ENCODE measurements at places on chromosomes 3 and 15.

DNA sequence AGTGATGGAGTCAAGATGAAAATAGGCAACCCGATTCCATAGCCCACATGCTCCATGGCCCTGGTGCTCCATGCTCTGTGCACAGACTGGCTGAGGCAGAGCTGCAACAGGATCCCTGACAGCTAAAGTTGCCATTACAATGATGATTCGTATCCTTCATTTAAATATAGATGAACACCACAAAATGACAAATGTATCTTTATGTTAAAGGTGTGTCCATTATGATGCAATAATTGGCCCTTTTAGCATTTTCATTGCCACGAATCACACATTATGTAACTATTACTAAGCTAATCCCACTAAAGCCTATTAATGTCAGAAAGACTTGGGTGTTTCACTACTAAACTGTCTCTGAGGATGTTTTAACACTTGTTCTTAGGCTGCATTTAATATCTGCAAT, 270.2 kb upstream of the THBS1 start:
- DNase-seq: no peak

DNA sequence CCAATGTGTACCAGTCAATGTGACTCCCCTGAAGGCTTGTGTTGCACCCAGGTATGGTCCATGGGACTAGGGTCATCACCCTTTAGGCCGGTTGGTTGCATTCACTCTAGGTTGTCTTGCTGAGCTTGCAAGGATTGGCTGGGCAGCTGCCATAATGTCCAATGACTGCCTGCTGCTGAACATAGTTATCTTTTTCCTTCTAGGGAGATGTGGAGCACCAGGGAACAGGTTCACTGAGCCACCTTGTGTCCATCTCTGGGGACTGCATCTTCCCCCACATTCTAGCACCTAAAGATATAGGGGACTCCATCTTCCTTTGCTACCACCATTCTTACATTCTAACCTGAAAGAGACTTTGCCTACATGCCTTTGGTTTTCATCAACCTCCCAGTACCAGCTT, 580.4 kb upstream of the TBL1XR1 start:
- DNase-seq: peak; percentile 47

DNA sequence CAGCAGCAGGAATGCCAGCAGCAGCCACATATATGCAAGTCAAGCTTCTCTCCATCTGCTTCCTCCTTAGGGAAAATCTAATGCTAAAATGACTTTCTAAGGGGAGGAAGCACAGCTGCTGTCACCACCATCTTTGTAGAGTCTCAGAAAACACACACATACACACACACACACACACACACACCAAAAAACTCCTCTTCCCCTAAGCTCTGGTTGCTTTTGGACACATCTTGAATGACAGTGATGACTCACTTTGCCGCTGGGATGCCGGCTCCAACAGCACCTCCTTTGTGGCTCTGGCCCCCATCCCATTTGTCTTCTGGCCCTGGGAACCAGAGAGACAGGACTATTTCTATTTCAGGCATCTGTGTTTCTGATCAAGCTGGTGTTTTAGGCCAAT, 124.8 kb upstream of the GOLIM4 start:
- no peak for DNase-seq

DNA sequence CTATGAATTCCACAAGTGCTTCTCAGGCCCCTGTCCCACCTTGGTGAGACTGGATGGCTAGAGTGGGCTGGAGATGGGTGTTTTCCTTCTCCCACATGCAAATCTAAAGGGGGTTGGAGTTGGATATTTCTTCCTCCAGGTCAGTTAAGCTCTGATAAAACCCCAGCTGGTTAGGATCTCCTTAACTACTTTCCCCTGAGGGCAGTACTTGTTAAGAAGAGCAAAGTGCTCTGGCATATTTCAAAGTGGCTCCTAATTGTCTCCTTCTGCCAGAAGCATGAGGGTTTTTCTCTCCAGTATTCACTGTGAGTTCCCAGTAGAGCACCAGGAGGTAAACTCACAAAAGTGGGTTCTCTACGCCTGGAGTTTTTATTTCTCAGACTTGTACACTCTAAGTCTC, 31.4 kb downstream of the COL6A6 start:
- no peak for DNase-seq

- DNase-seq: no peak
Measured at GRCh38 chr3:43038010-43038409, 58.9 kb downstream of the GASK1A start.

DNA sequence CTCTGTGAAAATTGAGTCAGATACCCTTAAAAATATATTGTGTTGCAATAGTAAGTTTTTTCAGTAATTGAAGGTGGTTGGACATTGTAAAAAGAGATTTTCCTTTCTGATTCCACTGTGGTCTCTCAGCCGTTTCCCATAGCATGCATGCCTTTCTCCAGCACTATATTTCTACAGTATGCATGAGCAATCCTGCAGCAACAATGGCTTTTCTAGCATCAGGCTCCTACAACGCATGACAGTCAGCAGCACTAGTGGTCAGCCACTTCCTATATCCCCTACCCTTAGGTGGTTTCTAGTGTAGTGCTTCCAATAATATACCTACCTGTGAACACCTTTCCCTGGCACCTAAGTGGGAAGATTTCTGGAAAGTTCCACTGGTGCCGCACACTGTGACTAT, 55.4 kb upstream of the SNRPN start:
- DNase-seq: no peak

DNA sequence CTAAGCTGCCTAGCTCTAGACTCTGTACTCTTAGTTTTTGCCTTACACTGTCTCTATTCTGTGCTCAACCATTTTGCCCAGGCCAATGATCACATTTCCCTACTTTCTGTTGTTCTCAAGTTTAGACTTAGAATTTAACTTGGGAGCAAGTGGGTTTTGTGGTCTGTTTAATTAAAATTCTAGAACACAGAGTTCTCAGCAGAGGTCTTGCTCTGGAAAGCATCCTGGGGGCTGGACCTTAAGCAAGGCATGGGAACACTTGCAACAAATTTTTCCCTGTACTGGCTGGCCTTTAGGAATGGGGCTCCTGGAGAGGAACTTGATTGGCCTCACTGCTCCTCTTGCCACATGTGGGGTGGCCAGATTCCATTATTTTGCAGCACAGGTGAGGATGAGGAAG, 236.3 kb upstream of the LRTM1 start:
- no peak for DNase-seq

DNA sequence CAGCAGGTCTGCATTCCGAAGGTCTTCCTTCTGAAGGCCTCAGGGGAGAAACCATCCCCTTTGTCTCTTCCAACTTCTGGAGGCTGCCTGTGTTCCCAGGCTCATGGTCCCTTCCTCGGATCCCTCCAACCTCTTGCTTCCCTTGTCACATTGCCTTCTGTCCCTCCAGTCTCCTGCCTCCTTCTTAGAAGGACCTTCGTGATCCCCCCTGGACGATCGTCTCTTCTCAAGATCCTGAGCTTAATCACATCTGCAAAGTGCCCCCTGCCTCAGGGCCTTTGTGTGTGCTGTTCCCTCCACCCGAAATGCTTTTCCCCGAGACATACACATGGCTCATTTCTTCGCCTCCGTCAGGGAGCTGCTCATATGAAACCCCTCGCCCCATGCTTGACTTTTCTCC, 505.8 kb downstream of the SHQ1 start:
- DNase-seq: no peak

GRCh38 chr15:49423021-49423420, at the start of gene FGF7:
FGF7 (plus strand) TSS chr15:49423242; CDS start chr15:49424298, 1,056 bp downstream.
- no peak for DNase-seq

DNA sequence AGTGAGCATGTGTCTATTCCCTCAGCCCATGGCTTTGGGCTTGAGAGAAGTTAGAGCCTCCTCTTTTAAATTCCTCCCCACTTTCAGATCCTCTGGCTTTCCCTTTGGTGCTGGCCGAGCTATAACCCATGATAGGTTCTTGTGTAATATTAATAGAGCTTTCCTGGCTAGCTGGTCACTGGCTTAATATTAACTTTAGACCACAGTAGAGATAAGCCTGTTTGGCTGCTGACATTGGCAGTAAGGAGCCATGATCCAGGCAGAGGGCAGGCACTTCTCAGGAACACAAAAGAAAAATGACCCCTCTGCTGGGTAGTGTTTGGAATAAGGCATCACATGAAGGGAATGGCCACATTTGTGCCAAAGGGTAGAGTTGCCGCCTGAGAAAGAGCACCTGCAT, 65.4 kb upstream of the UMPS start:
- DNase-seq: no peak

GRCh38 chr3:64878362-64878761, 190.6 kb upstream of the ADAMTS9 start:
- DNase-seq: peak; percentile 57

GRCh38 chr3:18403061-18403460, 22.1 kb downstream of the SATB1 start:
- no peak for DNase-seq

DNA sequence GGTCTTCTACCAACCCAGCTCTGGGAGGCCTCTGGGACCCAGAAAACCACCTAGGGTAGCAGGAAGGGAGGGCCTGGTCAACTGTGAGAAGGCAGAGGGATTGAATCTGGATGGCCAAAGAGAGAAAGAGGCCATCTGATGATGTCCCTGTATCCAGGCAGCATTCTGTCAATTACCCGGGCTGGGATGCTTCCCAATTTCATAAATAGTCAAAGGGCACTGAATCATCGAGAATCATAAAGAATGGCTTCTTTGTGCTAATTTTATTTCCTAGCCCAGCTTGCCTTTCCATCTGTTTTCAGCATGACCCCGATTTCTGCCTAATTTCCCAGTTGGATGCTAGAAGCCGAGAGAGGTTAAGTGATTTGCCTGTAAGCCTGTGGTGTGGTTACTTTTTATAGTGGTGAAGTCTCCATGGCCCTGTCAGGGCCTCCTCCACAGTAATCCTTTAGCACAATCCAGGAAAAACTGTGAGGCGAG, 129.2 kb downstream of the FAM43A start:
- no peak for DNase-seq

- DNase-seq: no peak
Measured at GRCh38 chr3:50275141-50275995, 3.5 kb upstream of the LSMEM2 start.

All from kidney capillary endothelial cell (primary cell).